ENCODE measurements at places on chromosomes 4 and X.

- DNase-seq: no peak
Measured at GRCh38 chr4:55993994-55994663, 45.4 kb downstream of the CEP135 start.

DNA sequence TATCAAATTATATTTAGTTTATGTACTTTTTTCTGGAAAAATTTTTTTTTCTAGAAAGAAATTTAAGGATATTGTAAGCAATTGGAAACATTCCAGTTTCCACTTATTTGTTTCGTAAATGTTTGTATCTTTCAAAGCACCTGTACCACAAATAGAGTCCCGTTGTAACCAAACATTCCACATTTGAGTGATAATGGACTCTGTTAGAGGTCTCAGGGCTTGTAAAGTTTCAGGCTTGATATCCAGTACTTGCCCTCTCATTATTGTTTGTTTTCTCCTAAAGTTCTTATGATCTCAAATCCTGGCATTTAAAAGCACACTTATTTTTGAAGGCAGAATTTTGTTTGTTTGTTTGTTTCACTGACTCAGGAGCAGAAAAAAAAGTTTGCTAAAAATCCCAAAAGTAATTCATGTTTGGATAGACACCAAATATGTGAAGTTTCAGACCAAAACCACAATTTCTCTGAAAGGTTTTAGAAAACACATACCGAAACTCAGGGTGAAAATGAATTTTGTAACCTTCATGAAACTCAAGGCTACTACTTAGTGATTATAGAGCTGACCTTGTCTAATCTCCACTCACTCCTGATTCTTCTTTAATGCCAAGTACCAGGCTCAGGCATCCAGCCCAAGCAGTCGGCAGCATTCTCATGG lies 5.7 kb upstream of the TMEM192 start:
- no peak for DNase-seq

DNA sequence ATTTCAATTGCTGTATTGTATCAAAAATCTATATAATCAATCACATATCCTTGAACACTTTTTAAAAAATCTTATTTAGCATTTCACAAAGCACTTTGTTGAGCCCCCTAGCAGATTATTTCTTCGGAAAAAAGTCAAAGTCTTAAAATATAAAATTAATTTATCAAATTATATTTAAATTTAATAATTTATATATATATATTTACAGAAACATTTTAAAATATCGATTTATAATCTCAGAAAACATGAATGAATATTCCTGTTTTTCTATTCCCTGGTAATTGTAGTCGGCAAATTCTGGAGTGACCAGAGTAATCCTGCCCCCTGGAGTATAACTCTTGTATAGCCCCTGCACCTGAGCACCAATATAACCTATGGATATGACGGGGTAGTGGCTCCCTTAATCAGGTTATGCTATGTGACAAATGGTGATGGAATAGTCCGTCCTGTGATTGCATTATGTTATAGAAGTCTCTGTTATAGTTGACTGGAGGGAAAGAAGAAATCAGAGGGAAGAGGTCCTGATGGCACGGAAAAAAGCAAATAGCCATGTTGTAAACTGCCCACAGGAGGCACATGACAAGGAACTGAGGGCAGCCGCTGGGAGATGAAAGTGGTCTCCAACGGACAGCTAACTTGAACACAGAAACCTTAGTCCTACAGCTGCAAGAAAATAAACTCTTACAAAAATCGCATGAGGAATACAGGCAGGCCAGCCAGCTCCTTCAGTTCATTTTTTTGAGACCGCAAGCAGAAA lies 1092.3 kb downstream of the ARAP2 start:
- no peak for DNase-seq

- DNase-seq: no peak
Measured at GRCh38 chr4:124890522-124890921, 178.0 kb upstream of the ANKRD50 start.

DNA sequence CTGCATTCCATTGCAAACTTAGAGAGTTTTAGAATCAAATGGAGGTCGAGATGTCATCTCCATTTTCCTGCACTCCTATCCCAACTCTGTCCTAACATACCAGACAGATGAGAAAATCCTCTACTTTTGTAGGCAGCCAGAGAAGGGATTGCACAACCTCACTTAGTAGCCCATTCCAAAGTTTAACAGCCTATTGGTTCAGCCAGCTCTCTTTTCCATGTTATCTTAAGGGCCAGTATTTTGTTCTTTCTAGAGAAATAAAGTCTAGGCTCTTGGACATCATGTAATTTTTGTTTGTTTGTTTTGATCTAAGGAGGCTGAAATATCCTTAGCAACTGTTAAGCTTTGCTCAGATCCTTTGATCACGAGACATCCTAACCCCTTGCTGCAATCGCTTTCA lies 173.0 kb downstream of the COX18 start:
- DNase-seq: no peak

DNA sequence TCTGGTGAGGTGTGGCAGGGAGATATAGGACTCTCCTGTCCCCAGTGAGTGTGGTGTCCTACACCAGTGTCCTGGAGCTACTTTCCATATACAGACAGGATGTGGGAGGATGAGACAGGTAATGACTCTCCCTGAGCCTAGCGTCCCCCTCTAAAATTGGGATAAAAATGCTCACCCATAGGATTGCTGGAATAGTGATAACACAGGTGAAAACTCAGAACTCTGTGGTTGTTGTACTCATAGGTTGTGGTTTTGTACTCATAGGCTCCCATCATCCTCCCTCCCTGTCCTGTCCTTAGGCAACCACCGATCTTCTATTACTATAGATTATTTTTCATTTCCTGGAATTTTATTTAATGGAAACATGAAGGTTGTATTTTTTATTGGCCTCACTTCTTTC lies 60.7 kb upstream of the NXF3 start:
- no peak for DNase-seq

GRCh38 chrX:132594129-132594528 lies 105.3 kb upstream of the MBNL3 start:
- DNase-seq: no peak

GRCh38 chr4:70515367-70516250 lies 2.8 kb upstream of the AMTN start:
- DNase-seq: no peak

GRCh38 chrX:149433451-149433850 lies 71.7 kb downstream of the IDS start:
- DNase-seq: no peak

DNA sequence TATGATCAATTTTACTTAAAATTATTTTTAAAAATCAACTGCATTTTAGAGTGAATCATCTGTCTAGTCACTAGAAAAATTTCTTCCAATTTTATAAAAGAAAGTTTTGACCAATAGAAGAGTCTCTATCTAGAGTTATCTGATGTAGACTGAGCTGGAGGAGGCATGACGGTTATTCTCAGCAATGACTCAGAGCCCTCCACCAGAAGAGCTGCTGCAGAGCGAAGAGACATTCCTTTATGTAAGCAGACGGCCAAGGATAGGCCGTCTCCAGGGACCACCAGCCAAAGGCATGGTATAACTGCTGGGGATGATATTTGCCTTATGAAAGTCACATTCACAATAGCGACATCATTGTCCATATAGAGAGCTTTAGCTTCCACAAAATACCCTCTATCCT lies 23.0 kb downstream of the LDB2 start:
- DNase-seq: no peak

Data from hematopoietic multipotent progenitor cell (in vitro differentiated cells).